ENCODE measurements at places on chromosomes 11 and 22.
A peak's percentile ranks its signal among the peaks of the same experiment; 100 is the strongest.

DNA sequence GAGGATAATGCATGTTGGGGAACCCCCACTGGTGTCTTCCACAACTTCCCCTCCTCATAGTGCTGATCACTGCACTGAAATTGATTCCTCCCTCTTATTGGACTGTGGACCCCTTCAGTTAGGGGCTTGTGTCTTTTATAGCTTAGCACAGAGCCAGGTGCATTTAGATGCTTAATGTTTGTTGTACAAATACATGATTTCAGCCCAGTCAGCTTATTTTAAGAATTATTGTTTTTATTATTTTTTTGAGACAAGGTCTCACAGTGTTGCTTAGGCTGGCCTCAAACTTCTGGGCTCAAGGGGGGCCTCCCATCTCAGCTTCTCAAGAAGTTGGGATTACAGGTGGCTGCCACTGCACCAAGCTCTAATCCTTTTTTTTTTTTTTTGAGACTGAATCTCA is 8.2 kb downstream of the THY1 start:
- H3K27me3 ChIP-seq: no peaks in the 10 kb centered on the region
- no peaks in the 10 kb centered on the region for H3K4me1 ChIP-seq
- H3K36me3 ChIP-seq: no peaks in the 10 kb centered on the region
- no peak overlapping the region for H3K4me3 ChIP-seq
- no peak for DNase-seq
- H3K27ac ChIP-seq: no peak overlapping the region

DNA sequence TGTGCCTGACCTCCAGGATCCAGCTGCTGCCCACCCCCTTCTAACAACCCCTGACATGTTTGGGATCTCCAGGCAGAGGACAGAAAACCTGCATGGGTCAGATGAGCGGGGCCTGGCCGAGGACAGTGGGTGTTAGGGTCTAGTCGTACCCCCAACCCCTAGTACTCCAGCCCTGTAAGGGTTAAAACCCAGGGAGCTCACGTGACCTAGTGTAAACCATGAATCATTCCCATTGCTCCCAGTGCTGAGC is 89.1 kb upstream of the CRYBB3 start:
- H3K4me3 ChIP-seq: peak overlapping the region; percentile 48
- H3K4me1 ChIP-seq: peaks cover 8% of the 10 kb centered on the region
- no peak for DNase-seq
- H3K27me3 ChIP-seq: no peaks in the 10 kb centered on the region
- H3K36me3 ChIP-seq: no peaks in the 10 kb centered on the region

- no peaks in the 10 kb centered on the region for H3K4me1 ChIP-seq
- no peak overlapping the region for H3K4me3 ChIP-seq
- H3K36me3 ChIP-seq: no peaks in the 10 kb centered on the region
- no peaks in the 10 kb centered on the region for H3K27me3 ChIP-seq
- H3K27ac ChIP-seq: no peak overlapping the region
Observed at GRCh38 chr11:121376130-121376529, 76.0 kb upstream of the SORL1 start.

- no peaks in the 10 kb centered on the region for H3K27me3 ChIP-seq
- H3K36me3 ChIP-seq: no peaks in the 10 kb centered on the region
- no peak for DNase-seq
Observed at GRCh38 chr11:120271672-120272071, 31.7 kb downstream of the POU2F3 start.

DNA sequence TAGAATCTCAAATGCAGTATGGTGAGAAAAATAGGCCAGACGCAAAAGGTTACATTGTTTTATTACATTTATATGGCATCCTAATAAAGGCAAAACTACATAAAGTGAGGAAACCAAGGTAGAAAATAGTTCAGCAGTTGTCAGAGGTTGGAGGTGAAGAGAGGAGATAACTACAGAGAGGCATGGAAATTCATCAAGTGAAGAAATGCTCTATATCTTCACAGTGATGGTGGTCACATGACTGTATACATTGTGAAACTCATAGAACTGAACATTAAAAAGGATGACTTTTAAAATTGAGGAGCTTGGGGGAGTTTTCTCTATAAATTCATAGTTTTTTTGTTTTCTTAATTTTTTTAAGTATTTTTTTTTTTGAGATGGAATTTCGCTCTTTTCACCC is 14.4 kb downstream of the LGR4 start:
- H3K27ac ChIP-seq: no peak overlapping the region
- H3K4me3 ChIP-seq: no peak overlapping the region
- no peaks in the 10 kb centered on the region for H3K27me3 ChIP-seq
- H3K4me1 ChIP-seq: peaks cover 73% of the 10 kb centered on the region
- H3K36me3 ChIP-seq: no peaks in the 10 kb centered on the region

DNA sequence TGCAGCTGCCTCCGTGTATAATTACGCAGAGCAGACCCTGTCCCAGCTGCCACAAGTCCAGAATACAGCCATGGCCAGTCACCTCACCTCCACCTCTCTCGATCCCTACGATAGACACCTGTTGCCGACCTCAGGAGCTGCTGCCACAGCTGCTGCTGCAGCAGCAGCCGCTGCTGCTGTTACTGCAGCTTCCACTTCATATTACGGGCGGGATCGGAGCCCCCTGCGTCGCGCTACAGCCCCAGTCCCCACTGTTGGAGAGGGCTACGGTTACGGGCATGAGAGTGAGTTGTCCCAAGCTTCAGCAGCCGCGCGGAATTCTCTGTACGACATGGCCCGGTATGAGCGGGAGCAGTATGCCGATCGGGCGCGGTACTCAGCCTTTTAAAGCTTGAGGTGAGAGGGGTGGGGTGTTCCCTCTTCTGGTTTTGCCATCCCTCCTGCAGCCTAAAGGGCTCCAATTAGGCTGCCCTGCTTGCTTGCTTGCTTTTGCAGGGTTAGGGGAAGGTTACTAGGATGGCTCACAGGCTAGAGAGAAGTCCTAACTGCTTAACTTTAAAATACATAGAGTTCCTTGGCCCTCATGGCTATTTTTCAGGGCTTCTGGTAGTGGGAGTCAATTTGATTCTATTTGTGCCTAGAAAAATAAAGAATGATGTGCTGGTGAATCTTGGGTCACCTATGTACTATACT is 5.4 kb downstream of the RBM4 start:
- H3K27ac ChIP-seq: no peak overlapping the region
- DNase-seq: no peak
- H3K27me3 ChIP-seq: no peaks in the 10 kb centered on the region
- peaks cover 56% of the 10 kb centered on the region for H3K4me1 ChIP-seq
- H3K4me3 ChIP-seq: no peak overlapping the region

DNA sequence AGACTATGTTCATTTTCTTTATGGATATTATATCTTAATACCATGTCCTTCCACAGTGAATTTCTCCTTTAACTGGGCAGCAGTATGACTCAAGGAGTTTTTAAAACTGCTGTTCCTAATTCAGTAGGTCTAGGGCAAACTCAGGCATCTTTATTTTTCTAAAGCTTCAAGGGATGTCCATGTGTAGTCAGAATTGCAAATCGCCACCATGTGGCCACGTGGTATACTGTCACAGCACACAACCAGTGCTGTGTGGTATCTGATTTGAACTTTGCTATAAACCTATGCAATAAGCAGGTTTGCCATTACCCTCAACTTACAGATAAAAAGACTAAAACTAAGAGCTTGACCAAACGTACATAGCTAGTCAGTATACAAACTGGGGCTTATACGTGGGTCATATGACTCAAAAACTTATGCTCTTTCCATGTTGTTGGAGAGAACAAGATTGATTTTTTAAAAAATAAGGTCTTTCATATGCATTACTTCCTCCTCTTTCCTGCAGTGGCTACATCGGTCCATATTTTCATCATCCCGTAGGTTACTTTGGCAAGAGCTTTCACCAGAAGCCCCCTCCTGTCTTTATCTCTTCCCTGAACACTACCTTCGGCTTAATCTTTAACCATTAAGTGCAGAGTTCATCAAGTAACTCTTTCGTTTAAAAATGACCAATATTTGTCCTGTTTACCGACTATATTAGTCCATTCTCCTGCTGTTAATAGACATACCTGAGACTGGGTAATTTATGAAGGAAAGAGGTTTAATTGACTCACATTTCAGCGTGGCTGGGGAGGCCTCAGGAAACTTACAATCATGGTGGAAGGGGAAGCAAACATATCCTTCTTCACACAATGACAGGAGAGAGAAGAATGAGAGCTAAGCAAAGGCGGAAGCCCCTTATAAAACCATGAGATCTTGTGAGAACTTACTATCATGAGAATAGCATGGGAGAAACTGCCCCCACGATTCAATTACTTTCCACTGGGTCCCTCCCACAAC is 8.0 kb upstream of the HTATIP2 start:
- no peak overlapping the region for H3K27ac ChIP-seq
- no peaks in the 10 kb centered on the region for H3K27me3 ChIP-seq
- no peak overlapping the region for H3K4me3 ChIP-seq
- H3K4me1 ChIP-seq: no peaks in the 10 kb centered on the region

- DNase-seq: no peak
- no peaks in the 10 kb centered on the region for H3K27me3 ChIP-seq
- no peak overlapping the region for H3K4me3 ChIP-seq
- no peak overlapping the region for H3K27ac ChIP-seq
Observed at GRCh38 chr11:98600786-98601773, 419.7 kb upstream of the CNTN5 start.

- no peak overlapping the region for H3K4me3 ChIP-seq
- H3K27ac ChIP-seq: no peak overlapping the region
- H3K4me1 ChIP-seq: peaks cover 32% of the 10 kb centered on the region
- no peaks in the 10 kb centered on the region for H3K36me3 ChIP-seq
- DNase-seq: peak; percentile 49
Observed at GRCh38 chr11:64850979-64851567, 6.6 kb upstream of the CDC42BPG start.

Data from pancreas (tissue), 10 donors.